ENCODE measurements at places on chromosomes 7 and 10.

- no peak for DNase-seq
These were observed 154.0 kb downstream of the TCF7L2 start for GRCh38 chr10:113104047-113104446.

- DNase-seq = no peak
These were observed 619 bp upstream of the HOXA6 start for GRCh38 chr7:27148031-27148755.

DNA sequence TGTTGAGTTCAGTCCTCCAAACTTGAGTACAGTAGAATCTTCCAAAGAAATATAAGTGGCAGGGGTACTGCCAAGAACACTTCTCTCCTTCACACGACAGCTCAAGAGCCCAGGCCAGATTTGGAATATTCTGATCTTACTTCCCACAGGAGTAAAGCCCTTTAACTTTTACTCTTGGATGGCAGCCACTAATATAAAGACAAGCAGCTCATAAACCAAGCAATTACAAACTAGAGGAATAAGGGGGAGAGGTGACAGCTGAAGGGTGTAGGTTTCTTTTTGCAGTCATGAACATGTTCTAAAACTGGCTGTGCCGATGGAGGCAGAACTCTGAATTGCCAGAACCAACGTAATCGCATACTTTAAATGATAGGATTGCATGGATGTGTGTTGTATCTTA lies 74.8 kb downstream of the SVIL start:
- no peak for DNase-seq

- DNase-seq = no peak
These were observed 275.4 kb downstream of the GLRX3 start for GRCh38 chr10:130411496-130412085.

DNA sequence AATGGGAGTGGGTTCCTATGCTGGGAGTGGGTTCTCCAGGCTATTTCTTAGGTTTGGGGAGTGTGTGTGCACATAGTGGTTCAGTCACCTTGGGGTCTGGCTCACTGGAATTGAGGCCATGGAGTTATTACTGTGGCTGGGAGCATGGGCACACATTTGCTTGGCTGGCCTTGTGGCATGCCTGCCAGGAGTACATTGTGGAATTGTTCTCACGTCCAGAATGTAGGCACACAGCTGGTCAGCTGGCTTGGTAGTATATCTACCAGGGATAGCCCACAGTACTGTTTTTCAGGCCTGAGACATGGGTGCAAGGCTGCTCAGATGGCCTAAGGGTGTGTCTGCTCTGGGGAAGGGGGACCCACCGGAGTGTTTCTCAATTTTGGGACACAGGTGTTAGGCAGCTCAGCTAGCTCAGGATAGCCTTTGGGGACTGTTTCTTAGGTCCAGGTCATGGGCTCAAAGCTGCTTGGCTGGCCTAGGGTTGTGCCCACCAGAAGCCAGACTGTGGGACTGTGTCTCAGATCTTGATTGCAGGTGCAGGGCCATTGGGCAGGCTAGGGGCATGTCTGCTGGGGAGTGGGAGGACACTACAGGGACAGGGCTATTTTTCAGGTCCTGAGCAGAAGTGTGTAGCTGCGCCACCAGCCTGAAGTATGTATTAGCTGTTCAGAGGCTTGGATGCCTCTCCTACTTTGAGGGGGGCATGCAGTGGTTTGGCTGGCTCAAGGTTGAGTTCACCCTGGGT lies 50.6 kb downstream of the TMEM168 start:
- no peak for DNase-seq

GRCh38 chr10:29880856-29881255 lies 178.5 kb downstream of the JCAD start:
- DNase-seq = no peak

GRCh38 chr7:131284702-131285419 lies 42.8 kb upstream of the MKLN1 start:
- DNase-seq = no peak

GRCh38 chr10:131876508-131876907 lies 24.3 kb upstream of the PPP2R2D start:
- no peak for DNase-seq

- no peak for DNase-seq
These were observed 6.0 kb downstream of the ALOX5 start for GRCh38 chr10:45379891-45380540.

GRCh38 chr7:2471022-2471329 lies 5.2 kb downstream of the GRIFIN start:
- DNase-seq = no peak

- no peak for DNase-seq
These were observed 213.9 kb downstream of the MAD1L1 start for GRCh38 chr7:2018569-2019460.

DNA sequence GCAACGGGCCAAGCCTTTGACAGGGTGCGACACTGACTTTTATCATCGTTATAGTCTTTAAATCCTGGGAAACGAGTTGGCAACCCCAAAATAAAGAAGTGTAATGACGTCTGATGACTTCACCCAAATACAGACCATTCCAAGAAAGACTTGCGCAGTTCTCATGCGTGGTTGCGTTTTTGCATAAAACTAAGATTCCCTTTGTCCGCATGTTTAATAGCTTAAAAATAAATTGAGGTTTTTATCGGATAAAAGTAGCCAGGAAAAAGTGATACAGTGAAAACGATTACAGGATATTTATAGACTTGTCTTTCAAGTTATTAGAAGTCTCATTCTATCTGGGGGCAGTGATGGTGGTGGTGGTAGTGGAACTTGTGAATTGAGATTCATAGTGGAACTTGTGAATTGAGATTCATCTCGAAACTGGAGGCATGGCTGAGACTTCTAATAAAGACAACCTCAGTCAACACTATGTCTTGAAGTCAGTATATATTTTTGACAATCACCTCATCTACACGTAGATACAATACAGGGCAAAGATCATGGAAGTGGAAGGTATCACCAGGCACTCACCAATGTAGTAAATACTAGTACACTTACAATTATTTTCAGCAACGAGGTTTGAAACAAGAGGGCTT lies 1.2 kb upstream of the NAMPT start:
- no peak for DNase-seq

DNA sequence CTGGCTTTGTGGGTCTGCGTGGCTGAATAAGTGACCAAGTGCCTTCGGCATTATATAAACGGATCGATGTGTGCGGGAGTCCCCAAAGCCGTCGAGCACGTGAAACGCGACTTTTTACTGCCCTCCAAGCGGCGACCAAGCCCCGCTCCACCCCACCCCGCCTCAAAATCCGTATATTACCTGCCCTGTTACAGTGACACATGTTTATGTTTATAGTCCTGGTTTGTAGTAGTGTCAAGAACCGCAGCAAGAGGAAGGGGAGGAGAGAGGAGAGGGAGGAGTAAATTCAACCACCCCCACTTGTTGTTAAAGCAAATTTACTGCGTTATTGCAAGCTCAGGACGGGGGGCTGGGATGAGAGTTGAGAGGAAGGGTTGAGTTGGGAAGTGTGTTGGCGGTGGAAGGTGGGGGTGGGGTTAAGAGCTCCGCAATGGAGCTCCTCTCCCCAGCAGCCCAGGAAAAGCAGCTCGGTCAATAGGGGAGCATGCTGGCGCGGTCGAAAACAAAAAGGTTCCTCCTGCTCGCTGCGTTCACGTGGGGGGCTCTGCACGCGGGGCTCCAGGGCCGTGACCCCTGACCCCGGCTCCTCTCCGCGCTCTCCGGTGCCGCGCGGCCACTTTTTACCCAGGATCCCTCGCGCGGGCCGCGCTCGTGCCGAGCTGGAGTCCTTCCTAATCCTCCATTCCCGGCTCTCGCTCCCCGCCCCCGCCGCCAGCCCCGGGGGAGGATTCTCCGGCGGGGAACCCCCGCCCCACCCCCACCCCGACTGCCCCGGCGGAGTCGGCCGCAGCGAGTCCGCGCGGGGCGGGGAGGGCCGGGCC lies at the start of gene SKIDA1:
Gene SKIDA1 (minus strand): TSS at position 316 of the 821 bp plus-strand sequence. CDS start 7,860 bp downstream, outside the sequence.
- peak; percentile 45 for DNase-seq

GRCh38 chr7:35003679-35004303 lies 33.5 kb downstream of the DPY19L1 start:
- no peak for DNase-seq

DNA sequence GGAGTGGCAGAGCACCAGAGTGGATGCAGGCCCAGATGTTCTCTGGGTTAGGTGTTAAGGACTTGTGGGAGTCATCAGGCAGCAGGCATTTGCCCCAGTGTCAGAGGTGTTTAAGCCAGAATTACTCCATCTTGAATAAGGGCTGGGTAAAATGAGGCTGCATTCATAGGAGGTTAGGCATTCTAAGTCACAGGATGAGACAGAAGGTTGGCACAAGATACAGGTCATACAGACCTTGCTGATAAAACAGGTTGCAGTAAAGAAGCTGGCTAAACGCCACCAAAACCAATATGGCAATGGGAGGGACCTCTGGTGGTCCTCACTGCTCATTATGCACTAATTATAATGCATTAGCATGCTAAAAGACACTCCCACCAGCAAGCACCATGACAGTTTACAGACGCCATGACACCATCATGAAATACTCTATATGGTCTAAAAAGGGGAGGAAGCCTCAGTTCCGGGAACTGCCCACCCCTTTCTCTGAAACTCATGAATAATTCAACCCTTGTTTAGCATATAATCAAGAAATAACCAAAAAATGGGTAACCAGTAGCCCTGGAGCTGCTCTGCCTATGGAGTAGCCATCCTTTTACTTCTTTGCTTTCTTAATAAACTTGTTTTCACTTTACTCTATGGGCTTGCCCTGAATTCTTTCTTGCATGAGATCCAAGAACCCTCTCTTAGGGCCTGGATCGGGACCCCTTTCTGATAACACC lies 882 bp upstream of the LRRC61 start:
- DNase-seq = peak; percentile 2

Measured in NCI-H1930 (cell line).